Cerebellum (tissue), 4 donors: ENCODE measurements at places on chromosomes 4 and X.

- peak; percentile 2 for DNase-seq
These were observed 80.6 kb downstream of the PBDC1 start for GRCh38 chrX:76253432-76253831.

DNA sequence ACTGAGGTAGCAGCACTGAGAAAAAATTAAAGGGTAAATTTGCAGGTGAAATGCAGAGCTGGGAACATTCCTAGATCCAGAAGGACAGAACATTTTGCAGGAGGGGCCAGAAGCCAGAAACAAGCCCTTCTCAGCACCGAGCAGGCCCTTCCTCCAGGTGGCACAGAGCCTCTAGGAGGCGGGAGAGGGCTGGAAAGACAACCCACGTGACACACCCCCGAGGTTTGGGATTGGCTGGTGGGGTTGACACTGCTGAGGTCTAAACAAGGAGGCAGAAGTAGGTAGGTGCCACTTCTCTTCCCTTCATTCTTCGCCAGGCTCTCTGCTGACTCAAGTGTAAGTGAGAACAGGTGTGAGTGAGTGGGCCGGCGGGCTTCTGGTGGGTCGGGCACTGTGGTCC lies at the start of gene PAGE4:
Gene PAGE4, plus strand, starts transcription at position 288 of the 400 bp plus-strand sequence. CDS start 1,126 bp downstream, outside the sequence.
- no peak for DNase-seq

GRCh38 chr4:108215055-108215454 lies 46.3 kb upstream of the LEF1 start:
- no peak for DNase-seq

DNA sequence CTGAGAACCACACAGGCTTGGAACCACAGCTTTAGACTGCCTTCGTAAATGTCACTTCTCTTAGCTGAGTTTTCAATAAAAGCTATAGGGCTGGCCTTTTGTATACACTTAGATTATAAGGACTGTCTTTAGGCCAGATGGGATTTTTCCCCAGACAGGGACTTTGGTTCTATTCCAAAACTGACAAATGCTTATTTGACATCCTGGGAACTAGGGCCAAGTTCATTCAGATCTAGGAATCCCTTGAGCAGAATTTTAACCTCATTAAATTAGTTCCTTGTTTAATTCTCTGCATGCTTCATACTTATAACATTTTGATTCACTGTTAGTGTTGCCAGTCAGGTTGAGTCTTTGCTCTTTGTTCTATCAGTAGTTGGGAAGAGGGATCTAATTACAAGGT lies 23.1 kb downstream of the ZRSR2 start:
- DNase-seq, result no peak

GRCh38 chr4:84920617-84921016 lies 45.9 kb downstream of the WDFY3 start:
- no peak for DNase-seq

DNA sequence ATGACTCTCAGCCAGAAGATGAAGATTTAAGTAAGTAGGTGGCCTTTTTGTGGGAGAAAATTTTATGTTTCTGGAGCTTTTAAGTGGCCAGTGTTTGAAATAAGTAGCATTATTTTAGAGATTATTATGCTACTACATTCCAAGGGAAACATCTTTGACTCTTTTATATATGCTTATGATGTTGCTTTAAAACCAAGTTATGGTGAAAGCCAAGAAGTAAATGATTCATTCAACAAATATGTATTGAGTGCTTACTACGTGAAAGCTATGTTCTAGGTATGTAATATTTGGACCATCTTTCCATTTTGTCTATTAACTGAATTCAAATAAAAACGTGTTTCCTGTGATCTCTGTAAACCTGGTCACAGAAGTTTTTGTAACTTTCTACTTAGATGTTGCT lies 58.3 kb downstream of the ZFX start:
- DNase-seq, result no peak

DNA sequence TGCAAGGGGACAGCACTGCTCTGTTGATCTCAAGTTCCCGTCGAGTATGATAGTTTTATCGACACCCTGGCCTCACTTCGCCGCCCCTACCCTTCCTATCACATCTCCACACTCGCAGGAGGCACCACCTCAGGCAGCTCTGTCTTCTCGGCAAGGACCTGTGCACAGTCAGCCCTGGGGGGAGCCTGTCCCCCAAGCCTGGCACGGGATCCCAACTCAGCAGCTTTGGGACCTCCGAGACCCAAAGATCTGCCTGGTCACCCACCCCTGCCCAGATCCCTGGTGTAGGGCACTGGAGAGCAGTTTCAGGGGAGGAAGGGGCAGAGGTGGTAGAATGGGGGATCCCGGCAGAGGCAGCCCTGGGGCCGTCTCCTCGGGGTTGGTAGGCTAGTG lies 18.0 kb upstream of the UBA1 start:
- no peak for DNase-seq

DNA sequence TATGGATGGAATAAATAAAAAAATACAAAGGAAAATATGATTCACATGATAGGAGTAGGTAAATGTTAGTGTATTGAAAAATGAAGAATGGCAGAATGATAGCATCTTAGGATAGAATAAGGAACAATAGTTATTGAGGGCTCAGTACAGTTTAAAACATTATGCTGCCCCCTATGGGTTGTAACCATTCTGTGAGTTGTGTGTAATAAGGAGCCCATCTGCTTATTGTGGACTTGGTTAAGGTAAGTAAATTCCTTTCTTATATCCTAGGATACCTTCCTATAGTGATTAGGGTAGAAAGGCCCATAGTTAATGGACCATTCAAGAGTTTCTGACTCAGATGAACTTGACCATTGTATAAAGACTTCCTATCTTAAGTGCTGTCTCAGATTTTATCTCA lies 195.8 kb downstream of the PDHA2 start:
- DNase-seq, result no peak

GRCh38 chr4:105710012-105710600 lies 1.5 kb downstream of the GSTCD start:
- no peak for DNase-seq

GRCh38 chr4:166315721-166316467 lies 442.9 kb downstream of the TLL1 start:
- DNase-seq, result no peak

DNA sequence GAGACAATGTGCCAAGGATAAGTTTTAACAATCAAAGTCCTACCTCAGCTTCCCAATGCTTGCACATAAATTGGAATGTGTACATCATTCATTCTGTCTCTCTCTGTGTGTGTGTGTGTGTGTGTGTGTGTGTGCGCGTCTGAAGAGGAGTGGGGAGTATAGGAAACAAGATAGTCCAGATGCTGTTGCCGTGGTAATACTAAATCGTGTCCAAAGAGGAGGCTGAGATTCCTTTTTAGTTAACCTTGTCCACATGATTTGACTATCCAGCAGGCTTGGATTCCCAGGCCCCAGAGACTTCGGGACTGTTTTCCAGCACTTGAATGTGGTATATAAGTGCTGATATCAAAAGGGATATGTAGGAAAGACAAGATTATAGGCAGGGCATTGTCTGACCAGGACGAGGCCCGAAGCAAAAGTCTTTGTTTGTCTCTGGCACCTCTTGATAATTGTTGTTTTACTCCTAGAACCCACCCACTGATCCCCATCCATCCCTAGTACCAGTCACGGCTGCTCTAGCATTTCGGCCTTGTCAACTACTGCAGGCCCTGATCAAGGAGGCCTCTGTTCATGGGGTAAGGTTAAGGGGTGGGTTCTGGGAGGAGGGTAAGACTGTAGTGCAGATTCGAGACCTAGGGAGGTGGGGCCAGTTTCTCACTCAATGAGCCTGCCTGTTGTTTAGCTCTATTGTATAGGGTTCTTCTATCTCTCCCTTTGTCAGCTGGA lies 3.9 kb downstream of the PLP1 start:
- no peak for DNase-seq

DNA sequence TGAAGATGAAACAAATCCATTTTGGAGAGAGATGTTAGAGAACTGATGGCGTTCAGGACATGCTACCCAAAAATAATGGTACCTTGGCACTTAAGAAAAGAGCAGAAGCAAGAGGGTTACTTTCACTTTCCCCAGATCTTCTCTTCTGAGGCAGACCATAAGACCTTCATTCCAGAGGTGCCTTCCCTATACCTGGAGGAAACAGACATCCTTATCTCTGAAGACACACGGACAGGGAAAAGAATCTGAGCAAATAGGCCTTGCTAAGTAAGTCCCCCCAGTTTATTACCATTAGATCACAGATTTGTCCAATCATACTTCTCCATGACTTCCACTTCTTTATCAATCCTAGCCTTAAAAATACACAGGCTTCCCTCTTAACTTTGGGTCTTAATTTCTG lies 2.0 kb upstream of the FGF2 start:
- DNase-seq, result no peak

DNA sequence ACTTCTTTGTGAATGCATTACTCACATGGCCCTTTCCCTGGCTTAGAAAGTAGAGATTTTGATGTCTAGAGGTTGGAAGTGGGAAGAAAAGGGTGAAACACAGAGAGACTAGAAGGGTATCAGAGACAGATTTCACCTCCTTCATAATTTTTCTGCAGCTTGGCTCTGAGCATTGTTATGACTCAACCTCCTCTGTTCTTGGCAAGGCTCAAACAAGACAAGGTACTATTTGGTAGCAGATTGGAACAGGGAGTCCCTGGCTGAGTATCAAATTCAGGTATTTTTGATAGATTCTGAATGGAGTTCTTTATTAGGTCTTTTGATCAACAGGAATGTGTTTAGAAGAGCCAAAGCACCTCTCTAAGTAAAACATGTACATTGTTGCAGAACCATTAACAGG lies 146.3 kb upstream of the CHRDL1 start:
- DNase-seq, result peak; percentile 0

DNA sequence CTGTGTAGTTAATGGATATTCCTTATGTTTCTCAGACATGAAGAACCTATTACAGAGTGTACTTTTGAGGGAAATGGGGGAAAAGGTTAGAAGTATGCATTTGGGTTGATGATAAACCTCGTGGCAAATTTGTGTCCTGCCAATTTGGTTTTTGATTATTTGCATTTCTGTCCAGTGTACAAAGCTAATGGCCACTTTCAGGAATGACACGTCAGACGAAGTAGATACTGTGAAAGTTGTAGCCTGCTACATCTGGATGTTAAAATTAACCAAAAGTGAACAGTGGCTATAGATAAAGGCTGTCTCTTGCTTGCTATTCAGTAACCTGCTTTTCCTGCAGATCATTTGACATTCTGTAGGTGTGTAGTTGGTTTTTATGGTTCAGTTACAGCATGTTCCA lies 1.0 kb downstream of the PRDX4 start:
- DNase-seq, result no peak

DNA sequence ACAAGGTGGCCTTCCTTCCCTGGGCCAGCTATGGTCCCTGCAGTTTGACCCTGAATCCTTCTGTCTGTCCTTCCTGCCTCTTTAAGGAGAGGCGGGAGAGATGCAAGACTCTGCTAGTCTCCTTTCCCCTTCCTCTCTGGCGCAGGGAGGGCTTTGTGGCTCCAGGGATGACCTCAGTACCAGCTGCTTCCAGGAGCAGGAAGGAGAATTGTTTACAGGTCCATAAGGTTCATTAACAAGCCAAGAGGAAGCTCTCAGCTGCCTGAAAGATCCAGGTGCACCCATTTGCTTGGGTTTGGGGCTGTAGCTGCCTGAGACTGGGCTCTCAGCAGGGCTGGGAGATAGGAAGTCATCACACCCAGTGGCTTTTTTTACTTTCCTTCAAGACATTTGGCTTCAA lies 4.0 kb upstream of the FATE1 start:
- DNase-seq, result no peak

DNA sequence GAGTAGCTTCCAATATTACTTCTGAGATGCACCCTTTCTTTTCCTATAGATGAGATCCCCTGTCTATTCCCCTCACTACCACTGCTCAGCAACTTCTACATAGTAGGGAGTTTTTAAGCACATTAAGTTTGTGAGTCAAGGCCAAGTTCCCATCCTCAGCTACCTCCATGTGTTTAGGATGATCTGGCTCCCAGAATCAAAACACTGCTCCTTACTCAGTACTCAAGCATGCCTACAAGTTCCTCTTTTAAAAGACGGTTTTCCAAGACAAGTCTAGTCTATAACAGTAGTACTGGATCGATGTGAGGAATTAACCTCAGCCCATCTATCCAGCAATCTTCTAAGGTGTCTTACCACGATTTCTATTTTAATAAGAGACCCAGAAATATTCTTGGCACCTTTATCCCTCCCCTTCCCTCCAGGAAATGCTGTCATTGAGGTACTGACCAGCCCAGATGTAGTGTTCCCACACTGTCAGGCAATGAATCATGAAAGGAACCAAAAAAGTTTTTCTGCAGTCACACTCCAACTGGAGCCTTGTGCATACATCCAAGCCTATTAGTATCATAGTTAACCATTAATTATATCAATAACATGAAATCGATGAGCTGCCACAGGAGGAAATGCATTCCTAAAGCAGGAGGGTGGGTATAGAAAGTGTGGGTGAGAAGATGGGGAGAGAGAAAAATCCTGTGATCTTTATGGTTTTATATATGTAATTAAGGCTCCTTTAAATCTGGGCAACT lies 29.6 kb downstream of the AREG start:
- no peak for DNase-seq
